ENCODE measurements at places on chromosomes 7 and 10.

GRCh38 chr10:111316722-111317212 is 239.9 kb downstream of the ADRA2A start:
- no peak for DNase-seq

DNA sequence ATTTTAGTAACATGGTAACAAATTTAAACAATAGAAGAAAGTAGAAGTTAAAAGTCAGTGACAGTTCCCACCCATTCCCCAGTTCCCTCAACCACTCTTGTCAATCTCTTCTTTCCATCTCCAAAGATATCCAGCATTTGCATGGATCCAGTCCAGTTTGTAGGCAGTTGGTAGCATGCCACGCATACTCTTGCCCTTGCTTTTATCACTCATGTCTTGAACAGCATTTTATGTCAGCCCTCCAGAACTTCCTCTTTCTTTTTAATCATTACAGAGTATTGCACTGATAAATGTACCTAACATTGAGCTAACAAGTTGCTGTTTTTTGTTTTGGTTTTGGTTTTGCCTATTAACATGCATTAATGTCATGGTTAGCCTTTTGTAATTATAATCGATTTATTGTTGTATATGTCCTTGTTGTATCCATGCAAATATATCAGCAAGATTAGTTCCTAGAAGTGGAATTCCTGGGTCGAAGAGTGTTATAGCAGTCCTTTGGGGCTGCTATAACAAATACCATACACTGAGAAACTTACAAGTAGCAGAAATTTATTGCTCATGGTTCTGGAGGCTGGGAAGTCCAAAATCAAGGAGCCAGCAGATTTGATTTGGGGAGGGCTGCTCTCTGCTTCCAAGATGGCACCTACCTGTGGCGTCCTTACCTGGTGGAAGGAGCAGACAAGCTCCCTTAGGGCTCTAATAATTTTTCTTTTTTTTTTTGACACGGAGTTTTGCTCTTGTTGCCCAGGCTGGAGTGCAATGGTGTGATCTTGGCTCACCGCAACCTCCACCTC is 25.7 kb downstream of the CHST3 start:
- no peak for DNase-seq

DNA sequence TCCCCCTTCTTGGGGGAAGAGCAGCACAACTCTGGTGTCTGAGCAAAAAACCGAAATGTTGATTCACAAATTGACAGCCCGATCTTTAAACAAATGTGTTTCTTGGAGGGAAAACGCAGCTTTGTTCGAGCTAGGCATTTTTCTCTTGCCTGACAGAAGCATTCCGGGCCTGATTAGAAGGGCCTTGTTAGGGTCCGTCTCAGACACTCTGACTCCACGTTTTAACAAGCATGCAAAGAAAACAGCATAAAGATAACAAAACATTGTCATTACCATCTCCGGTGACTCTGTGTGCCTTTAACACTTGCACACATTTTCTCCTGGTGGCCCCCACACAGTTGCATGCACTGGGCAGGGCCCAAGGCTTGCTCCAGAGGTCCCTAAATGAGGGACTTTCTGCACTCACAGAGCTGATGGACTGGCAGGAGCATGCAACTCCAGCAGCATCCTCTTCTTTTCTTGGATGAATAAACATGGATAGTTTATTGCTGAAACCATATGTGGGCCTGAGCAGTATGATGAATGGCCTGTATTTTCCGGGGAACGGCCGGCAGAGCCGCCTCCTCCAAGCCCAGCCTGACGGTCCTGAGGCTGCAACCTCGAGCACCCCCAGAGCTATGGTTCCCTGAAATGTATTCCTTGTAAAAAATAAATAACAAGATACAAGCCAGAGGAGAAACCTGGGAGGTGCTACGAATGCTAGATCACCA is 50.9 kb downstream of the EBF3 start:
- DNase-seq: no peak

- DNase-seq: no peak
Measured at GRCh38 chr7:129390314-129390713, 43.9 kb upstream of the STRIP2 start.

- DNase-seq: no peak
Measured at GRCh38 chr7:132251327-132251659, 325.0 kb downstream of the PLXNA4 start.

GRCh38 chr7:1993776-1994740 is 238.7 kb downstream of the MAD1L1 start:
- DNase-seq: no peak

- no peak for DNase-seq
Measured at GRCh38 chr10:97549587-97550322, 22.8 kb upstream of the ANKRD2 start.

DNA sequence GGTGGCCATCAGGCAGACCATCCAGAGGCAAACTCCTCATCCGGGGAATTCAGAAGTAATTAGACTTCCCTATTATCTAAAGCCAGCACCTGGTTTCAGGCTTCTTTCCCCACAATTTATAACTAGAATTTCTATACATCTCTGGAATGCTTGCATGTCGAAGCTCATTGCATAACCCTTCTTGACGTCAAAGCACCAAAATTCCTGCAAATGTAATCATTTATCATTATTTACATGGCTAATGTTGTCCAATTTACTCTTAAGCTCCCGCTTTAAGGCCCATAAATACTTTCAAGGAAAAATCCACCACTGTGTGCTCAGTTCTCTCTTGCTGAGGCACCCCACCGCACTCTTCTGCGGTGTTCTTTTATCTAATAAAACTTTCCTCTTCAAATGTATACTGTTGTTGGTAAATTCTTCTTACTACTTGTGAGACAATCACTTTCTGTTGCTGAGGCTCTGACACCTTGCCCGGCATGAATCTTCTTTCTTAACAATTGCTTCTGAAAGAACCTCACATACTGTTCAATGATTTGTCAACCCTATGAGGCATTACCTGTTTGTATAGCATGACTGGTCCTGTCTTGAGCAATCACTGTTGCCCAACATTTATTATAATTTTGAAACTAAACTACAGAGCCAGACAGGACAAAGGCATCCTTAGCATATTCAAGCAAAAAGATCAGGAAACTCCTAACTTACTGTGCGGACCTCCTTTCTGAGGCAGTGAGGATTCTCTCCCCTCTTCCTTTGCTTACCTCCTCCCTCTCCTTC is 17.4 kb upstream of the GPR141 start:
- no peak for DNase-seq

GRCh38 chr7:80748363-80749042 is 110.1 kb downstream of the CD36 start:
- DNase-seq: no peak

DNA sequence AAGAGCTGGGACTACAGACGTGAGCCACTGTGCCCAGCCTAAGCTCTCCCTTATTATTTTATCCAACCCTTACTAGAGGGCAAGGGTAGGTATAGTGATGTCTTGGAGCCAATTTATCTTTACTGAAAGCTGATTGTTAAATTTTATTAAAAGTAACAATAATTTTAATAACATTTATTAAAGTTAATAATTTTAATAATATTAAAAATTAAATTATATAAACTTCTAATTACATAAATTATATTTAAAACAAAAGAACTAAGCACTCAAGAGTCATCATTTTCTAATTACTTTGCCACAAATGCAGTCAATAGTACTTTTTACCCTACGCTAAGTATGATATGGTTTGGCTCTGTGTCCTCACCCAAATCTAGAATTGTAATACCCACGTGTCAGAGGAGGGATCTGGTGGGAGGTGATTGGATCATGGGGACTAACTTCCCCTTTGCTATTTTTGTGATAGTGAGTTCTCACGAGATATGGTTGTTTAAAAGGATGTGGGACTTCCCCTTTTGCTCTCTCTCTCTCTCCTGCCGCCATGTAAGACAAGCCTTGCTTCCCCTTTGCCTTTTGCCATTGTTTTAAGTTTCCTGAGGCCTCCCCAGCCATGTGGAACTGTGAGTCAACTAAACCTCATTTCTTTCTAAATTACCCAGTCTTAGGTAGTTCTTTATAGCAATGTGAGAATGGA is 58.4 kb upstream of the ETV1 start:
- no peak for DNase-seq

DNA sequence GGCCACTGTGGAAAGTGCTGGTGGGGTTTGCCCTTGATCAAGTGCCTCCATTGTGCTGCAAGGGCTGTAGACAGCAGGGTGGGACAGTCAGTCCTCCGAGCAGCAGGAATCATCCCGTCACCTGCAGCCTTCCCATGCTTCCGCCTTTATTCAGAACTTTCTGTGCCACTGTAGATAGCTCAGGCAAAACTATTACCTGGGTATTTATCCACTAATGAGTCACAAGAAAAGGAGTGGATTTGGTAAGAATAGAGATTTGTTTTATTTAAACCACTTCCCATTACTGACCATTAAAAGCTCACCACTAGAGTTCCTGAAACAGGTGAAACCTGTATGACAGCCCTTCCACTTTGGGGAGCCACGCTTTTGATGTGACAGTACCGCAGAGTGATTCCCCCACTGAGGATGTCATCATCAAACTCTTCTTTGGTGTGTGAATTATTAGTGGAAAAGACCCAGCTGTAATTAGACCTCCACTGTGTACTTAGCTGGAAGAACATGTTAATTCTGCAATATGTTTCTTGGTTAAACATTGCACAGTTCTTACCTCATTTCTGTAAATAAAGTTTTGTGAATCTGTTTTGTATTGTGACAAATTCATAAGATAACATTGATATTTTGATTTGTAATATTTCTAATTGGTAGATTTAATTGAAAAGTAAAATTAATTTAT is 208.8 kb downstream of the MLLT10 start:
- DNase-seq: no peak

DNA sequence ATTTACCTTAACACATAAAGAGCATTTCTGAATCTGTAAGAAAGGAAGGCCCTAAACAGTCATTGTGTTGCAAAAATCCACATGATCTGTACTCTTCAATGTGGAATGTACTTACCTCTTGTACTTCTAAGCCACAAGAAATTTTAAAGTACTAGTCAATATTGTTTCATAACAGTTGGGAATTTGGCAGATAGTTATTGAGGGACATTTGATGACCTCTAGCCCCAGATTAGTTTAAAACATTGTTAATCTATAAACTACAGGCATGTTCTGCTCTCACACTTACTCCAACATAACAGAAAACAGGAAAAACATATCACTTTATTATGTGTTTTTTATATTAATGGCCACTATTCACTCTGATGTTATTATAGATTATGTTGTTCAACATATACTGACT is 985.7 kb upstream of the LRRTM3 start:
- no peak for DNase-seq

- no peak for DNase-seq
Measured at GRCh38 chr7:151076863-151077704, 3.5 kb downstream of the FASTK start.

GRCh38 chr7:83072576-83073517 is 89.8 kb downstream of the PCLO start:
- DNase-seq: no peak

GRCh38 chr7:155283565-155284194 is 14.0 kb upstream of the INSIG1 start:
- DNase-seq: no peak

DNA sequence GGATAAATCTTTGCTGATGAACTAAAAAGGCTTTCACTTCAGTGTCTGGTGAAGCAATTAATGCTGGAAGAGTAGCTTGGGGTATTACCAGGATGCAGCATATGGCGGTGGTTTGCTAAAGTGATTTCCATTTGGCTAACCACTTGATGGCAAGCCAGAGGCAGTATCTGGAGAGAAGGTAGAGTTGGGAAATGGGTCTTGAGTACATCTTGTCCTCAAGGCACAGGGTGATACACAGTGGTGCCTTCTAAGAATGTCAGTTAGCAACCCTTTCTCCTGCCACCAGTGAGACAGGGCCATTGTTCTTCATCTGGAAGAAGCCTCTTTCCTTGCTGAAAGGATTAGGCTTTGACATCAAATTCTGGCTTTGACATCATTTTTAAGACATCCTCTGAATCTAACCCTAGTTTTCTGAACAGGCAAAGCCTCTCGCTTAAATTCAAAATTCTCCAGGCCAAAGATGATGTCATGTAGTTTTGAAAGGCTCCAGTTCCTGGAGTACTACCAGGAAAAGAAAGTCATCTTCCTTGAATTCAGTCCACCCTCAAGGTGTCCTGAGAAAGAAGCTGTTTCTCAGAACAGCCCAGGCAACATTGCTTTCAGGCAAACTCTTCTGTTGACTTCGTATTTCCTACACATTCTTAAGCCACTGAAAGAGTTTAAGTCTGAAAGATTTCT is 162.4 kb downstream of the ARID5B start:
- no peak for DNase-seq

- no peak for DNase-seq
Measured at GRCh38 chr10:70481105-70481504, 2.5 kb downstream of the PALD1 start.

DNA sequence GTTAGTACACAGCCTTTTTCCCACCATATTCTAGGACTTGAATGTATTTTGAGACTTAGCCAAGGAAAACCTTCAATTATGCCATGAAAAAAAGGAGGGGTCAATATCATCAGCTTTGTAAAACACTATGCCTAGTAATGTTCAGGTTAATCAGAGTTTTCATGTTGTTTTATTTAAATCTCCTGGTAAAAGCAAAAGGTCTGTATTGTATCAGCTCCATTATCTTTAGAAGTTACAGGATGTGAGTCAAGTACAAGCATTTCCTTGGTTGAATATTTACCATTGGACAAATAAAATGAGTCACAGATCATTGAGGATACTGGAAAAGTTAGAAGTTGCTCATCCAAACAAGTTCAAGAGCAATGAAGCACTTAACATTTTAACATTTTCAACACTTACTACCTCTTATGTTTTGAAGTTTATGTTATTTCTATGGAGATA is 89.9 kb upstream of the CAPZA2 start:
- no peak for DNase-seq

GRCh38 chr7:140433396-140433795 is 29.5 kb downstream of the RAB19 start:
- no peak for DNase-seq

- no peak for DNase-seq
Measured at GRCh38 chr7:47648275-47648925, 66.5 kb upstream of the TNS3 start.

GRCh38 chr10:15858861-15859281 is 1.4 kb downstream of the MINDY3 start:
- DNase-seq: no peak

GRCh38 chr10:51029172-51029641 is 45.1 kb upstream of the PRKG1 start:
- no peak for DNase-seq

GRCh38 chr7:7220821-7221220 is 38.5 kb downstream of the C1GALT1 start:
- no peak for DNase-seq

GRCh38 chr7:142012825-142013511 is 17.3 kb downstream of the MGAM start:
- no peak for DNase-seq

DNA sequence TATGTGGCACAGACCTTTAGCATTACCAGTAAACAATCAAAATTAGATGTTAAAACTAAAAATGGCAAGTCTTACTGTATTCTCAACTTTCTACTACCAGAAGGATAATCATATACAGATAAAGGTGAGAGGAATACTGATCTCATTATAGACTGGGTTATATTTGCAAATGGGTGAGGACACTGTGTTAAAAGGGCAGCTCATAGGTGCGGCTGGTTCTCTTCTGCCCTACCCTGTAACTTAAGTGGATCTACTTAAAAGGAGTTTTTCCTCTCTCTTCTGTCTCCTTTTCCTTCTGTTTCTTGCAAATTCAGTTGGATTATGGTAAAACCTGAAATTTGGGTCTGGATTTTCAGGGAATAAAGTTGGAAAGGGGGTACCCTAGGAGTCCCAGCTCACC is 33.0 kb downstream of the WASL start:
- no peak for DNase-seq
